ENCODE measurements at places on chromosomes 5 and 9.

DNA sequence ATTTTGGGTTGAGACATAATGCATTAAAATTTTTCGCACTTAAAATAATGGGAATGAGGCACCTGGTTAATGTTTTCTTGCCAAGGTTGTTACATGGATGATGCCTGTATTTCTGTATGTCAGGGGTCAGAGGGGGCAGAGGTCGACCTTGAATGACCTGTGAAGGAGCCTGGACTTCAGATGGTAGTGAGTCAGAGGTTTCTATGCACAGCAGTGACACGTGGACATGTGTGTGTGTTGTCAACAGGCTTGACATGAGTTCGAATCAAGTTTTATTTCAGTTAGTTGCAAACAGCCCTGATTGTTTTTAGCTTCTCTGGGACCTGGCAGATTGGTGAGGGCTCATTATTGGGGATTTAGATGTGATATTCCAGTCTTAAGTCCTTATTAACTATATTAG is 3.6 kb downstream of the IL5 start:
- DNase-seq, result no peak

GRCh38 chr5:41414598-41414997 is 95.8 kb downstream of the PLCXD3 start:
- DNase-seq, result no peak

GRCh38 chr5:146032911-146033310 is 72.5 kb downstream of the PLAC8L1 start:
- no peak for DNase-seq

DNA sequence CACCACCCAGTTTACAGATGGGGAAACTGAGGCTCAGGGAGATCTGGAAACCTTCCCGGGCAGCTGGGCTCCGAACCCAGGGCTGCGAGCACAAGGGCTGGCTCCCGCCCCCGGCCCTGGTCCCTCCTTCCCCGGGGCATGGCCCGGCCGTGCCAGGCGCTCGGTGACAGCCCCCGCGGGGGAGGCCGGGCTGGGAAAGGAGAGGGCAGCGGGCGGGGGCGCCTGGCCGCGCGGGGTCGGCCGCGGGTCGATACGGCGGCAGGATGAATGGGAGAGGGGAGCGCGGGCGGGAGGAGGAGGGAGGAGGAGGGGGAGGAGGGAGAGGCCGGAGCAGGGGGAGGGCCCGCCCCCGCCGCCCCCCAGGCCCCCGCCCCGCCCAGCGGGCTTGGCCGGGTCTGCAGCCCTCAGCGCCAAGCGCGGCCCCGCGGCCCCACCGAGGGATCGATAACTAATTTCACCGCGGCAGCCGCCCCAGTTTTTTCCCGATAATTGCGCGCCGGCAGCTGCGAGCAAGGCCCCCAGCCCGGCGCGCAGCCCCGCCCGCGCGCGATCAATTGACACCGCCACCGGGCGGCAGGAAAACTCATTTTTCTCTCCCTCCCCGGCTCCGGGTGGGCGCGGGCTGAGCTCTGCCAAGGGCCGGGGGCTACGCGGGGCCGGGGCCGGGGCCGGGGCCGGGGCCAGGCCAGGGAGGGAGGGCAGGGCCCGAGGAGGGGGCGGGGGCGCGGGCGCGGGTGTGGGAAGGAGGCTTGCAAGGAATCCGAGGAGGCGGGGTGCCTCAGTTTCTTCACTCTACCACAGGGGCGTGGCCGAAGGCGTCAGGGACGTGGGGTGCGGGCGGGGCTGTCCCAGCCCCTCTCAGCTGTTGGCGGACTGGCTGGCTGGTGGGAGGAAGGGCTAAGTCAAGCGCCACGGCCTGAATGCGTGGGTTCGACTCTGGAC is 52.1 kb downstream of the C9orf50 start:
- no peak for DNase-seq

DNA sequence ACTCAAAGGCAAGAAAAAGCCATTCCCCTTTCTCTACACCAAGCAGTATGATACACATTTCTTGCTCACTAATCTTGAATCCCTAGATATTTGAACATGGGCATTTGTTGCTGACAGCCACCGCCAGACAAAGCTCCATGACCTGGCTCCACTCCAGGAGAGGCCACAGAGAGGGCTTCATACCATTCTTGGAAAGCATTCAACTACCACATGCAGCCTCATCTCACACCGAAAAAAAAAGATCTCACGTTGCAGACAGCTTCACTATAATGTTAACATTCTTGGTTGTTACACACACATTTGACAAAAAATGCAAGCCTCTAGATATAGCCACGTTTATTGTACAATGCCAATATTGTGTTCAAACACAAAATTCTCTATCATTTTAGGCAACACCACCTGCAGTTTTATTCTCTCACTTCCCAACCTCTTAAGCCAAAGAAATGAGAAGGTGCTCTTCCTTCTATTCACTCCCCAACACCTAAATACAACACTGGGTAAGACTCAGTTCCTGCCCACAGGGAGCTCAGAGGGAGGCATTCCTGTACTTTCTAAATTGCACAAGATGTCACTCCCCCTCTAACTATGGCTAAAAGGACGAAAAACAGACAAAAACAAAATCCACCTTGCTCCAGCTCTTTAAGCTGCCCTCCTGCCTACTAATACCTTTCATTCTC is 222.4 kb downstream of the TSSK1B start:
- DNase-seq, result no peak

- no peak for DNase-seq
Observed at GRCh38 chr5:40410964-40411635, 268.6 kb upstream of the PTGER4 start.

DNA sequence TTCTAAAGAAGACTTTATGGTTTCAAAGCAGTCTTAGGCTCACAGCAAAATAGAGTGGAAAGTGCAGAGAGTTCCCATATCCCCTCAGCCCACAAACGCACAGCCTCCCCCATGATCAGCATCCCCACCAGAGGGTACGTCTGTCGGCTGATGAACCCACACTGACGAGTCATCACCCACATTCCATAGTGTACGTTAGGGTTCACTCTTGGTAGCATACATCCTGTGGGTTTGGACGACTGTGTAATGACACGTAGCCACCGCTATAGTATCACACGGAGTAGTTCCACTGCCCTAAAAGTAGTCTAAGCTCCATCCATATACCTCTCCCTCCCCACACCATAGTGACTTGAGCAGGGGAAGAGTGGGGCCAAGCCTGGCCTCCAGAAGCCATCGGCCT is 135.7 kb upstream of the PHYKPL start:
- DNase-seq, result no peak

- DNase-seq, result no peak
Observed at GRCh38 chr9:2403701-2404100, 217.9 kb upstream of the VLDLR start.

DNA sequence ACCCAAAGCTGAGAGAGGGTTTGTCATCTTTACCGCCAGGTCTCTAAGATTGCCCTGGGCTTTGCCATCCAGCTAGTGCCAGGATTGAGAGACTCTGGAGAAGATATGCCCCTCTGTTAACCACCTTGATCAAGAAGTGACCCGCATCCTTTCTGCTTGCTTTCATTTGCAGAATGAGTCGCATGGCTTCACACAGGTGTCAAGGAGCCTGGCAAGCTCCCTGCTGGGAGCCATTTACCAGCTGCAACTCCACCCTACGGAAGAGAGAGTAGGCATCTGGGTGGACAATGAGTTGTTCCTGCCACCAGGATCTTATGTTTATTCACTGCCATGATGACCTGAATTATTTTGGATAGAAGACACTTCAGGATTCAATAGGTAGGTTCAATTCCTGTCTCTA is 43.0 kb downstream of the HSD17B3 start:
- DNase-seq, result no peak

DNA sequence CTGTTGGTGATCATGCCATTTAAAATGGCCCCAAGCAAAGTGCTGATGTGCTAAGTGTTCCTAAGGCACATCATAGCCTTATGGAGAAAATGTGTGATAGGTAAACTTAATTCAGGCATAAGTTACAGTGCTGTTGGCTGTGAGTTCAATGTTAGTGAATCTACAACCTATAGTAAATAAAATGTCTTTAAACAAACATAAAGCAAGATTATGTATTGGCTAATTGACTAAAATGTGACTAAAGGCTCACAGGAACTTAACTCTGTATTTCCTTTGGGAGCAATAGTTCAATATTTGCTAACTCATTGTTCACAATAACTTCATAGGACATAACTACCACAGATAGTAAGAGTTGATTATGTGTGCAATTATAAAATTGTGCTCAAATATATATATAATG is 49.4 kb upstream of the LRRC19 start:
- DNase-seq, result no peak

DNA sequence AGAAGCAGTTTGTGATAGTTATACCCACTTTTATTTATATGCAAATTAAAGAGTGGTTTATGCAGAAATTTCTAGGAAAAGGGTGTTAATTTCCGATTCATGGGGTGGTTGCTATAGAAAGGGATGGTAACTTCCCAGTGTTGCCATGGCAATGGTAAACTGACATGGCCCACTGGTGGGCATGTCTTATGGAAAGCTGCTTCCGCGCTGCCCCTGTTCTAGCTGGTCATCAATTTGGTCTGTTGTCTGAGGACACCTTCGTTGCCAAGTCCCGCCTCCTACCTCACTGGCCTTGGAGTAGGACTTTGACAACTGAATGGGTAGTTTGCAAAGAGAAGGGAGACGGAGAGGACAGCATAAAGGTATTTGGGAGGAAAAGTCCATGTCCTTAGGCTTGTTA is 74.0 kb upstream of the SMIM23 start:
- DNase-seq, result no peak

GRCh38 chr5:15776346-15776745 is 276.4 kb downstream of the FBXL7 start:
- DNase-seq, result no peak

GRCh38 chr5:140348104-140348503 is 1.7 kb upstream of the HBEGF start:
- DNase-seq, result no peak

DNA sequence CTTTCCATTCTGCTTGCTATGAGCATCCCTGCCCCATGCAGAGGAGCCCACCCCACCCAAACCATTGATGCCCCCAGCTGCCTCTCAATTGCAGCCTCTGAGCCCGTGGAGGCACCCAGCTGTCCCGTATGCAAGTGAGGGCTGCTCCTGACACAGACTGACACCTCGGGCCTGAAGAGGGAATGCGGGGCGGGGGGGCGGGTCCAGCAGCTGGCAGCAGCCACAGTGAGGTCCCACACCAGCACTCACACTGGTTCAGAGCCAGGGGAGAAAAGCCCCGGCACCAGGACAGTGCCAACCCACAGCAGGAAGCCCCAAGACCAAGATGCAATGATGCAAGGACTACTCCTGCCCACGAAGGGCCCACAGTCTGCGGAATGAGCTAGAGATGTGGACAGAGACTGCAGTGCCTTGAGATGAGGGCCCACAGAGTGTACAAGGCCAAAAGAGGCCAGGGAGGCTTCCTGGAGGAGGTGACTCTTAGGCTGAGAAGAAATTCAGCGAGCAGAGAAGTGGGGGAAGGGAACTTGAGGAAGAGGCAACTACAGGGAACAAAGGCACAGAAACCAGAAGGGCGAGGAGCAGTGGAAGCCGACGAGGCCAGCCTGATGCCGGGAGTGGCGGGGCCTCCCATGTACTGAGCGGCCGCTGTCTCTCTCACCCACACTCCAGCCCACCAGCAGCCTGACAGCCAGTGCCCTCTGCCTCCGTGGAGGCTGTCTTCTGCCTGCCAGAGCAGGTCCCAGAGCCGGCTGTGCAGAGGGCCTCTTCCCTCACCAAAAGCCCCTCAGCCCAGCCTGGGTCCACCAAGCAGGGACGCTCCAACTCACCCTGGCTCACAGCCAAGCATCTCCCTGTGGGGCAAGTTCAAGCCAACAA is 9.2 kb downstream of the EEIG1 start:
- DNase-seq, result peak; percentile 86

DNA sequence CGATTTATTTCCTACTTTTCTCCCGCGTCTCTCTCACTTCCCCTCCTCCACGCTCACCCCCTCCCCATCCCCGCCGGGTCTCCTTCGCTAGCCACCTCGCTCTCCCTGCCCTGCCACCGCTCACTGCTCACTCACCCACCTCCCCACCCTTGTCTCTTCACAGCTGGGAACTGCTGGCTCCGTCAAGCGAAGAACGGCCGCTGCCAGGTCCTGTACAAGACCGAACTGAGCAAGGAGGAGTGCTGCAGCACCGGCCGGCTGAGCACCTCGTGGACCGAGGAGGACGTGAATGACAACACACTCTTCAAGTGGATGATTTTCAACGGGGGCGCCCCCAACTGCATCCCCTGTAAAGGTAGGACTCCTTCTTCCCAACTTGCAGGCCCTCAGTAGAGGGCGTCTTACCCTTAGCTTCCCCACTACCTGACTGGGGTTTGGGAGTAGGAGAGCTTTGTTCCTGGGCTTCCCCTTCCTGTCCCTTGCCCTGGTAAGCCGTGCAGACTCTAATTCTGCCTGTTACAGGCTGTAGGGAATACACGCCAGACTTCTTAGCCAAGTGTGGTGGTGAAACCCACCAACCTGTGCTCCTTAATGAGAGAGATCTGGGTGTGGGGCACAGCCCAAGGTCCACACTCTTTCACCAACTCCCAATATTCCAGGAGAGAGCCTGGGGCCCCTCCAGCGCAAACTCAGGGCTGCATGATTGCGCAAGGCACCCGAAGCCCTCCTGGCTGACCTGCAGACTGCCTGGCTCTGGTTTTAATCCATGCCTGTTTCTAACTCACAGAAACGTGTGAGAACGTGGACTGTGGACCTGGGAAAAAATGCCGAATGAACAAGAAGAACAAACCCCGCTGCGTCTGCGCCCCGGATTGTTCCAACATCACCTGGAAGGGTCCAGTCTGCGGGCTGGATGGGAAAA is 2.5 kb downstream of the FST start:
- DNase-seq, result no peak

- DNase-seq, result no peak
Observed at GRCh38 chr9:116298249-116298648, 144.7 kb downstream of the PAPPA start.

GRCh38 chr5:18745988-18746615 is 1111.8 kb downstream of the TAF11L14 start:
- DNase-seq, result no peak

DNA sequence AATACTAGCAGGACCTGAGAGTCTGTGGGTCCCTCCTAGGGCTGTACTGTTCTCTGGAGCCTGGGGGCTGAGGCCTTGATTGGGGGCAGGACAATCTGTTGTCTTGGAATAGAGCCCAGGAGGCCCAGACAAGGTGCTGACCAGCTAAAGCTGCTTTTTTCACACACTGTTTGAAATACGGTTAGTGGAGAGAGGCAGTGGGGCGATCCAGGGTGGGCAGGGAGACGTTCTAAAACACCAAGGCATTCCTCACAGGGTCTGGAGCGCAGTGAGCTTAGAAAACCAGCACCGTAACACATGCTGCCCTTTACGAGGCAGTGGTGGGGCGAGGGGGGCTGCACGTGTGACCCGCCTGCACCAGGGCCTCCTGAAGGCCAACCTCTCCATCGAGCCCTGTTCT is 55.1 kb downstream of the EHMT1 start:
- DNase-seq, result no peak
